GM23248 (cell line): ENCODE measurements at places on chromosomes 12 and 14.
A peak's percentile ranks its signal among the peaks of the same experiment; 100 is the strongest.

- peak overlapping the region; percentile 77 for H3K27ac ChIP-seq
- no peaks in the 10 kb centered on the region for H3K27me3 ChIP-seq
- peaks cover 54% of the 10 kb centered on the region for H3K4me1 ChIP-seq
- no peaks in the 10 kb centered on the region for H3K36me3 ChIP-seq
- peak; percentile 92 for DNase-seq
- H3K4me3 ChIP-seq: peak overlapping the region; percentile 66
These were observed 52.2 kb downstream of the ST8SIA1 start for GRCh38 chr12:22282283-22282682.

GRCh38 chr12:106204312-106204711 lies 43.5 kb downstream of the CKAP4 start:
- peak; percentile 12 for DNase-seq
- no peaks in the 10 kb centered on the region for H3K36me3 ChIP-seq
- no peak overlapping the region for H3K27ac ChIP-seq
- H3K4me3 ChIP-seq: no peak overlapping the region
- H3K4me1 ChIP-seq: no peaks in the 10 kb centered on the region

- no peaks in the 10 kb centered on the region for H3K27me3 ChIP-seq
- DNase-seq: peak; percentile 23
- peaks cover 4% of the 10 kb centered on the region for H3K4me1 ChIP-seq
- no peak overlapping the region for H3K27ac ChIP-seq
- no peaks in the 10 kb centered on the region for H3K36me3 ChIP-seq
These were observed 197.0 kb downstream of the ACSS3 start for GRCh38 chr12:81274637-81275529.

- H3K4me1 ChIP-seq: 0 out of 2 replicates have a peak, but pooled peaks cover 7% of the 10 kb centered on the region
- no peak for DNase-seq
- no peaks in the 10 kb centered on the region for H3K36me3 ChIP-seq
These were observed 6.1 kb downstream of the PTPN6 start for GRCh38 chr12:6957151-6957701.

DNA sequence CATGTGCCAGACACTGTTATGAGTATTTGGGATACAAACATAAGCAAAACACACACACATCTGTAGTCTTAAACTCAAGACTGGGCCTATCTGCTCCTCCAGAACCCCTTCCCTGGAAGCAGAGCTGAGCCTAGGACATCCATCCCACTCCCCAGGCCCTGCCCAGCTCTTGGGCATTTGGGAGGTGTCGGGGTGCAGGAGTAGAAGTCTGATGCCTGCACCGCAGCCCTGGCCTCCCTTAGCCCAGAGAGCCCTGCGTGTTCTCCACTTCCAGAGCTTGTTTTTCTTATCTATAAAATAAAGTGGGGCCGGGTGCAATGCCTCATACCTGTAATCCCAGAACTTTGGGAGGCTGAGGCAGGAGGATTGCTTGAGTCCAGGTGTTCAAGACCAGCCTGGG lies 11.7 kb downstream of the HSP90AA1 start:
- H3K4me1 ChIP-seq: peaks cover 9% of the 10 kb centered on the region
- DNase-seq: no peak
- H3K36me3 ChIP-seq: peaks cover 13% of the 10 kb centered on the region

GRCh38 chr12:131194166-131194565 lies 240.5 kb downstream of the ADGRD1 start:
- H3K4me1 ChIP-seq: no peaks in the 10 kb centered on the region
- H3K4me3 ChIP-seq: no peak overlapping the region
- no peak for DNase-seq
- no peak overlapping the region for H3K27ac ChIP-seq
- no peaks in the 10 kb centered on the region for H3K27me3 ChIP-seq

DNA sequence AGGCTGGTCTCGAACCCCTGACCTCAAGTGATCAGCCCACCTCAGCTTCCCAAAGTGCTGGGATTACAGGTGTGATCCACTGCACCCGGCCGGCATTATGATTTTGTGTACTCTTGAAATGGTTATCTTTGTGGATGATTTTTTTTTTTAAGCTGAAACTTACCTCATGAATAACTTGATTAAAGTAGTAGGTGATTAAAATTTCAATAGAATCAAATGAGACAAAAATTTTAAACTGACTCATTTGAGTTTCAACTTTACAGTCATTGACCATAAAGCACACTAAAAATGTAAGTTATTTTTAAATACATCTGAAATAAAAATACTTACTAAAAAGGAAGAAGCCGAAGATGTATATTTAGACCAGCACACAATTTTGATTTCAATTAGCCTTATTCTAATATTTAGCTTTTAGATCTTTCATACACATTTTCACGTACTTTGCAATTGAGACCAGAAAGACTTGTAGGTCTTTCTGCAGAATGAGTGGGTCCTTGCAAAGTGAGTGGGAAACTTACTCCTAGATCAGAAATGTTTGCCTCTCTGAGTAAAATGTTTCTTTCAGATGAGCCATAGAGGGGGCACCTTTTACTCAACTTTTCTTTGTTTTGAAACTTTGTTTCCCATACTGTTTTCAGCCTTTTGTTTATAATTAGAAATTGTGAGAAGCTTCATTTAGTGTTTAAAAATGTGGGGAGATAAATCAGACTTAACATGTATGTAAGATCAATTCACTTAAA lies 34.2 kb downstream of the TMPO start:
- no peak overlapping the region for H3K27ac ChIP-seq
- no peak for DNase-seq
- H3K4me3 ChIP-seq: no peak overlapping the region
- 0 out of 2 replicates have a peak, but pooled peaks cover 2% of the 10 kb centered on the region for H3K4me1 ChIP-seq
- no peaks in the 10 kb centered on the region for H3K27me3 ChIP-seq

DNA sequence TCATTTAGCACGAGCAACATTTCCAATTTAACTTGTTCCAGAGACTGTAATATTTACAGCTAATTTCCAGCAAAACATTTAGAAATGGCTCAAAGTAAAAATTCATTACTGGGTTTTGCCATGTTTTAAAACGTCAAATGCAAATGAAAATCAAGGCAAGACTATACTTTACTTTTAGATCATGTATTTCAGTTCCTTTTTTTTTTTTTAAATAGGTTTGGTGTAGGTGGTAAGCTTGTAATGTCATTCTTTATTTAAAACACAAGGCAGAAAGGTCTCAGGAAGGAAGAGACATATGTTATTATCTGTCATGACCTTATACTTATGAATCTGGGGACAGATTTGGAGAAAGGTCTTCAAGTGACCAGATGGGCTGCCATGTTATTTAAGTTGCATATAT lies 54.1 kb downstream of the GRIP1 start:
- H3K27me3 ChIP-seq: peaks cover 26% of the 10 kb centered on the region
- H3K36me3 ChIP-seq: no peaks in the 10 kb centered on the region
- H3K4me3 ChIP-seq: no peak overlapping the region
- H3K4me1 ChIP-seq: no peaks in the 10 kb centered on the region

DNA sequence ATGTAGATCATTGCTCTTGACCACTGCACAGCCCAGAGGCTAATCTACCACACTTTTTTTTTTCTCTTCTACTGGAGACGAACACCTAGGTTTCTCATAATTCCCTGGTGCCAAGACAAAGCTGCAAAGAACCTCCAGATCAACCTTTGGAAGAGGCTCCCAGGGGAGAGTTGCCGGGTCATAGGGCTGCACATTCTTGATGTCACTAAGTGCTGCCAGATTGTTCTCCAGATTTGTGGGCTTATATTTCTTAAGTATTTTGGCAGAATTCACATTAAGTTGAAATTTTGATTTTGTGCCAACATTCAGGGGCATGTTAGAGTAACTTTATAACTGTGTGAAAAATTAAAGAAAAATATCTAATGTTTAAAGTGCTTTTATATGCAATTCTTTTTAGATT lies 13.5 kb upstream of the PDZRN4 start:
- DNase-seq: no peak
- H3K4me1 ChIP-seq: no peaks in the 10 kb centered on the region
- no peak overlapping the region for H3K27ac ChIP-seq
- no peaks in the 10 kb centered on the region for H3K27me3 ChIP-seq
- H3K36me3 ChIP-seq: no peaks in the 10 kb centered on the region

GRCh38 chr14:38948171-38948570 lies 154.9 kb downstream of the SEC23A start:
- H3K27ac ChIP-seq: no peak overlapping the region
- DNase-seq: peak; percentile 61
- H3K4me3 ChIP-seq: no peak overlapping the region
- H3K27me3 ChIP-seq: peaks cover 29% of the 10 kb centered on the region
- peaks cover 29% of the 10 kb centered on the region for H3K4me1 ChIP-seq

DNA sequence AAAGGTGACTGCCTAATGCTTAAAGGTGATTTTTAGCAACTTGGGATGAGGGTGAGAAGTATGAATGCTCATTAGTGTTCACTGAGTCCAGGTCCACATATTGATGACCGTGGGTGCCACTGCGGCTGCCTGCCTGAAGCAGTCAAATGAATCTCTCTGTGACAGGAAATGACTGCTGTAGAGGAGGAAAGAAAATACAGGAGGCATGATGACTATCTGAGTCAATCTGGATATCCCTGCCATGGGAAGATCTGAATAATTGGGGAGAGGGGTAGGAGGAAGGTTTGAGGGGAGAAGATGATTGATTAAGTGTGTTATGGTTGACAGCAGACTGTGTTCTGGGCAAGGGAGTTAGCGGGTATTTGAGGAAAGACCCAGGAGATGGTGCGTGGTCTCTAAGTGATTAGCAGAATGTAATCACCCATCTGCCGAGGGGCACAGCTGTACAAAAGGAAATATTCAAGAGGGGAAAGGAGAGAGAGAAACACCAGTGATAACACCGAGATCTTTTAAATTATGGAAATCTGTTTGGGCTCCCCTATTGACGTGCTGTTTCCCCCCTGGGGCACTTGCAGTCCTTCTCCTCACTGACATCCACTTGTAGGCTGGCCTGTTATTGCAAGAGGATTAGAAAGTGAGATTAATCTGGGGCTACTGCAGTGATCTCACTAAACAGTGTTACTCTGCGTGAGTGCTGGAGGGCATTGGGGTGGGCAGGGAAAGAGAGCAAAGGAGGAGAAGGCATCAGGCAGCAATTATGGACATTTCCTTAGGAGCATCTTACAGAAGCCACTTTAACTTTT lies 97.7 kb downstream of the AKAP6 start:
- H3K27me3 ChIP-seq: no peaks in the 10 kb centered on the region
- no peak overlapping the region for H3K27ac ChIP-seq
- no peak for DNase-seq
- no peak overlapping the region for H3K4me3 ChIP-seq

DNA sequence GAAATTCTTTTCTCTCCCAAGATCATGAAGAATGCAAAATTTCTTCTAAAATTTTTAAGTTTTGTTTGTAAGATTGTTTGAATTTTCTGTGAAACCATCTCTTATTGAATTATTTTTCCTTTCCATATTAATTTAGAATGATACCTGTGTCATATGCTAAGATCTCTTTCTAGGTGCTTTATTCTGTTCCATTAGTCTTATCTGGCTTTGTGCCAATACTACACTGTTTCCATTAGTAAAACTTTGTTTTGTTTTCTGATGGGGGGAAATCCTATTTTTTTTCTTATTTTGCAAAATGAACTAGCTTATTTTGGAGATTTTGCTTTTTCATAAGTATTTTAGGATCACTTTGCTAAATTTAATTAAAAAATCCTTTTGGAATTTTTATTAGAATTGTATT lies 193.9 kb downstream of the FUT8 start:
- H3K4me3 ChIP-seq: no peak overlapping the region
- H3K27ac ChIP-seq: no peak overlapping the region
- no peaks in the 10 kb centered on the region for H3K27me3 ChIP-seq
- no peak for DNase-seq

- H3K4me1 ChIP-seq: no peaks in the 10 kb centered on the region
- no peak overlapping the region for H3K4me3 ChIP-seq
- no peaks in the 10 kb centered on the region for H3K27me3 ChIP-seq
- H3K36me3 ChIP-seq: no peaks in the 10 kb centered on the region
- no peak for DNase-seq
- no peak overlapping the region for H3K27ac ChIP-seq
These were observed 133.7 kb downstream of the ADGRD1 start for GRCh38 chr12:131087302-131087818.

DNA sequence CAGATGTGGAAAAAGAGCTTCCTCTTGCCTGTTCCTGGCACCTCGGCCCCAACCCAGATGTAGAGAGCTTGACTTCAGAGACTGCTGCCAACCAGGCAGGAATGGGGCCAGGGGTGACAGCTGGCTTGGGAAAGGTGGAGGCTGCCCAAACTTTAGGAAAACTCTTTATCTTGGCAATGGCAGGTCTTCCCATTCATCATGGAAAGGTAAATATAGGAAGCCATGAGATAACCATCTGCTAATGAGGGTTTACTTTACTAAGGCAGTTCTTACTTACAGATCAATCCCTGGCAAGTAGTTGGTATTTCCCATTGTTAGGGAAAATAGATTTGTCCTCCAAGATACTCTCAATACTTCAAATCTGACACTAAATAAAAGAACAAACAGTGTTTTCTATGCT lies 143.1 kb upstream of the NUDT4 start:
- peaks cover 9% of the 10 kb centered on the region for H3K4me1 ChIP-seq
- H3K36me3 ChIP-seq: no peaks in the 10 kb centered on the region
- no peak overlapping the region for H3K27ac ChIP-seq
- no peaks in the 10 kb centered on the region for H3K27me3 ChIP-seq
- DNase-seq: no peak
- H3K4me3 ChIP-seq: no peak overlapping the region

- peak; percentile 5 for DNase-seq
- H3K27ac ChIP-seq: no peak overlapping the region
- no peak overlapping the region for H3K4me3 ChIP-seq
- H3K27me3 ChIP-seq: no peaks in the 10 kb centered on the region
- H3K36me3 ChIP-seq: no peaks in the 10 kb centered on the region
These were observed 183.2 kb downstream of the GRIN2B start for GRCh38 chr12:13798162-13798561.

DNA sequence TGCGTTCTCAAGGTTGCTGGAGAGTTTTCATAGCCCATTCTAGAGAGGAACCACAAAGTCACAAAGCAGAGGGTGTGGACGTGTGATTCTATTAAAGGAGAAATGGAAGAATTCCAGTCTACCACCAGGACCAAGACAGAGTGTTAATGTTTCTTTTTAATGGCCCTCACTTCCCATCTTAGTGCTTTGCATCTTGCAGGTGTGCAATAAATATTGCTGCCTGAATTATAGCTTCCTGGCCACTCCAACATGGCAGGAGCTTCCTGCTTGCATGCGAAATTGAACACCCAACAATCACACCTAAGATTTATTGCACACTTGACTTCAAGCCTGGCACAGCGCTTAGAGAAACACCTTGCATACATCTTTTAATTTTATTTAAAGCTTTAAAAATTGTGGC lies 22.4 kb upstream of the PPP1CC start:
- H3K27ac ChIP-seq: no peak overlapping the region
- no peaks in the 10 kb centered on the region for H3K36me3 ChIP-seq
- DNase-seq: no peak
- H3K27me3 ChIP-seq: no peaks in the 10 kb centered on the region
- no peaks in the 10 kb centered on the region for H3K4me1 ChIP-seq

DNA sequence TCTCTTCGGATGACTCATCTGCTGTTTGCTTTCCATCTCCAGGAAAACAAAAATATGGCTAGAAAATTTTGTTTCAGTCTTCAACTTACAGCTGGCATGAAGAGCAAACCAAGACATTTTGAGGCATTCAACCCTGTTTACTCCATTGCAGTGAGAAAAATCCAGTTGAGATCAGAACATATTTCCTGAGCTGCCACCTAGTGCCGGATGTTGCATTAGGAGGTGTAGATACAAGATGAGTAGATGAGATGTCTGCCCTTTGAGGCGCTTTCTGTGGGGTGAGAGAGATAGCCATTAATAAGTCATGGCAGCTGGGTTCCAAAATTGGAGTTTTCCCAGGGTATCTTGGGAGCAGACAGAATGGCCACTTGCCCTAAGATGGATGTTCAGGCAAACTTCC lies 171.1 kb downstream of the PRKCH start:
- no peaks in the 10 kb centered on the region for H3K27me3 ChIP-seq
- no peaks in the 10 kb centered on the region for H3K36me3 ChIP-seq
- no peak for DNase-seq
- peak overlapping the region; percentile 62 for H3K27ac ChIP-seq
- H3K4me1 ChIP-seq: peaks cover 40% of the 10 kb centered on the region
- H3K4me3 ChIP-seq: no peak overlapping the region
